HCT116 (cell line): ENCODE measurements at places on chromosomes 5 and 9. TPM values are rescaled to one million over a fixed set of nuclear protein-coding genes. Genes with fewer than 3 reads are reported as not detected.

DNA sequence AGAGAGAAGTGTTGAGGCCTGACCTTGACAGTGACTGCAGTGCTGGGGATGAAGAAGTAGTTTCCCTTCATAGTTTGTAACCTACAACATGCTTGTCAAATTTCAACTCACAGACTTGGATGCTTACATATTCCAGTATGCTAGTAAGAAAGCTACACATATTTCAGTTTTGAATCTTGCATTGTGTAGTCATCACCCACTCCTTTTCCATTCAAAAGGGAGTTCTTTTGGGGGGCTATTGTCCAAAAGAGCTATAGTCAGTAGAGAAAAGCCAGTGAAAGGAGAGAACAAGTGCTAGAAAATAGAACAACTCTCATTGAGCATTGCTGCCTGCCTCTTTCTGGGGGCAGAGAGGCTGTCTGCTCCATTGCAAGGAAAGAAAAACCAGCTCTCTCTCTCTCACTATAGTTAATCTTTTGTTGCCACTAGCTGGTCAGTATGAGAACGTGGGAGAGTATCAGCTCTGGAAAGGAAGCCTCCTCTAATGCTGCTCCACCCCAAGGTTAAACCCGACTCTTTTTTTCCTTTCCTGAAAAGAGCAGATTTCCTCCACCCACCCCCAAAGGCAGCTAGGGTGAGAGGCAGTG lies 7.3 kb downstream of the ASTN2 start:
- DNase-seq: no peak

- peak; percentile 36 for DNase-seq
These were observed 84.6 kb downstream of the CEMIP2 start for GRCh38 chr9:71683598-71684235.

GRCh38 chr9:137136881-137137607 lies 1.9 kb upstream of the GRIN1 start:
- DNase-seq: no peak

GRCh38 chr5:75640395-75640794 lies 29.1 kb downstream of the ANKDD1B start:
- peak; percentile 4 for DNase-seq

DNA sequence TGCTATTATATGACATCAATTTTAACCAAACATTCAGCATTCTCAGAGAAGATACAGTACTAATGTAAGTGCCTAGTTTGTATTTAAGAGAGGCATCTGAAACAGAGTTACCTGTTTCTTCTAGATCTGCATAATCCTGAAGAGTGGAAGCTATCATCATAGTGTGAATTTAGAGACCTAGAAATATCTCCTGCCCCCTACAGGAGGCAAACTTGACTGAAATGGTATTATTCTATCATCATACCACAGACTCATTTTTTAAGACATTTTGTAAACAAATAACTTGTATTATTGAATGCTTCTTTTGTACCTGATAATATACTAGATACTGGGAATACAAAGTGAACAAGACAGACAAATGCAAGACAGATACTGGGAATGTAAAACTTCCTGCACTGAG lies 216.8 kb upstream of the RPS23 start:
- DNase-seq: no peak

The TAF11L10 gene
- total RNA-seq: not detected

The MSH3 gene
- 4.9 TPM for total RNA-seq

The PCDHGC3 gene
- total RNA-seq: 1.2 TPM
